A549 treated with CpdA at 1 μM for 4 hours (cell line): ENCODE measurements at places on chromosomes 2 and 18. TPM values are rescaled to one million over a fixed set of nuclear protein-coding genes. Genes with fewer than 3 reads are reported as not detected.

Gene SPATA3
- total RNA-seq = not detected in 5 replicates

Gene LYPD6
- total RNA-seq = 0.05 to 0.16 TPM (median 0.07 TPM) in 3 of 5 replicates, not detected in the others

Gene EFHD1
- 1.6 to 2.4 TPM (median 2.3 TPM) in 5 replicates for total RNA-seq

Gene BUB1
- total RNA-seq = 40.1 to 50.0 TPM (median 46.1 TPM) in 5 replicates
